Panc1 (cell line): ENCODE measurements at places on chromosomes 4 and X.

DNA sequence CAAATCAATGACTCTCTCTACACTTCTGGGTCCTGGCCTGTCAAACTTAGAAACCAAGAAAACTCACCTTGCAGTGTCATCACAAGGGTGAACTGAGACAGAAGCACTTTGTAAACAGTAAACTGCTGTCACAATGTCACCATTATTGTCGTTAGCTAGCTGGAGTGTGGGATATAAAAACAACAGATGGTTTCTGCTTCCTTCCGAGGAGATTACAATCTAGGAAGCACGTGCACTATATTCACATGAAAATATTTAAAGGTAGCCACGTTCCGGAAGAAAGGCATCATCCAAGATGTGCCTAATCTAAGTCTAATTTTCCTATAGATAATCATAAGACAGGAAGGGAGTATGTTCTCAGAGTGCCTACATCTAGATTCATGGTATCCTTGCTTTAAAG lies 64.7 kb upstream of the ACSL1 start:
- DNase-seq, result no peak

GRCh38 chrX:24023972-24024669 lies 2.9 kb downstream of the KLHL15 start:
- DNase-seq, result no peak

DNA sequence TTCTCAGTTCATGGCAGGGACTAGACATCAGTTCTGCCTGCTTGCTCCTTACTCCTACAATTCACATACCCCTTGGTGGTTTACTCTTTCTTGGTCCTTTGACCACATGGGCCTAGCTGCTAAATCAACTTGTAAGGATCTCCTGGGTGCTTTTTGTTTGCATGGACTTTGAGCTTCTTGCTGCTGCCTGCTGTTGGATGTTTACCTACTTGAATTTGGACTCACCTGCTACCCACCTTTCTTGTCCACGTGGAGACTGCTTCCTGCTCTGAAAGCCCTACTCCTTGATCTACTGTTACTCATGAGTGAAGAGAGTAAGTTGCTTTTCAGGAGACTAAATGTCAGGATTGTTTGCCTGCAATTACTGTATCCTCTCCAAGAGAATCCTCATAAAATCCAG lies 15.2 kb upstream of the ARHGAP24 start:
- DNase-seq, result no peak

DNA sequence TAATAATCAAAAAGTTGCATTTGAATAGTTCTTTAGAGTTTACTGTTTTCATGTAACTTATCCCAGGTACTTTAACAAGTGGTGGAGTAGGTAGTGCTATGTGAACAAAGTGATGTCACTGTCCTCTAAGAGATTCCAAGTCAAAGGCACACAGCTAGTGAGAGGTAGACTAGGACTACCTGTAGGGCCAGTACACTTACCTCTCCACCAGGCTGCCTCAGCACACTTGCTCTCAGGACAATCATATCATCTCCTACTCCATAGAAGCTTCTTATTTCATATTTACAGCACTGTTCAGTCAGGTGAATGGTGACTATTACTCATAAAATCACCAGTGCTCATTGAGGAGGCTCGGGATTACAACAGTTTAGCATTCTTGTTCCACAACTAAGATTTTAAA lies 173.0 kb upstream of the EMCN start:
- no peak for DNase-seq

- DNase-seq, result no peak
These were observed 145.4 kb downstream of the FNIP2 start for GRCh38 chr4:158914218-158914617.

DNA sequence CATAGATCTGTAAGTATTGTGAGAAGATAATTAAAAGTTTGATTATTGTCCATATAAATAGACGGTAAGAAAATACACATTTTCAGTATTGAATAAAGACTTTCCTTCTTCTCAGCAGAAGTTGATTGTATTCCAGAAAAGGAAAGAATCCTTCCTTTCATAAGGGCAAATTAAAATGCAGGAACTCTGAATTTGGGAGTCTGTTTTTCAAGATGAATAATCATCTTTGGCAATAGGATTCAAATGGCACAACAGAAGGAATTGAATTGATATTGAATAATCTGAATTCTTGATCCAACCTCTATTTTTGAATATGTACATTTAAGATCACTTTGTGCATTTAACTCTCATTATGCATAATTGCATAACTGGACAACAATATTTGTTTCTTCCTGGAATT lies 149.3 kb downstream of the DMD start:
- no peak for DNase-seq

- DNase-seq, result no peak
These were observed 598.2 kb upstream of the BOD1L1 start for GRCh38 chr4:14225688-14226207.

GRCh38 chr4:87542734-87543312 lies 13.6 kb upstream of the SPARCL1 start:
- DNase-seq, result no peak

GRCh38 chr4:149927514-149927913 lies 111.9 kb upstream of the IQCM start:
- DNase-seq, result no peak

DNA sequence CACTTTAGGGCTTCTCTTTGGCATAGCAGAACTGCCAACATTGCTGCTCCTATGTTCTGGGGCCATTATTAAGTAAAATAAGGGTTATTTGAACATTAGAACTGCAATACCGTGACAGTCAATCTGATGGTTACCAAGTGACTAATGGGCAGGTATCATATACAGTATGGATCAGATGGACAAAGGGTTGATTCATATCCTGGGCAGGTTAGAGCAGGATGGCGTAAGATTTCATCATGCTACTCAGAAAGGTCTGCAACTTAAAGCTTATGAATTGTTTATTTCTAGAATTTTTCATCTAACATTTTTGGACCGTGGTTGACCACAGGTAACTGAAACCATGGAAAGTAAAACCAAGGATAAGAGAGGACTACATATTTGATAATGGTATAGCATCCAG lies 40.9 kb downstream of the BRCC3 start:
- no peak for DNase-seq

DNA sequence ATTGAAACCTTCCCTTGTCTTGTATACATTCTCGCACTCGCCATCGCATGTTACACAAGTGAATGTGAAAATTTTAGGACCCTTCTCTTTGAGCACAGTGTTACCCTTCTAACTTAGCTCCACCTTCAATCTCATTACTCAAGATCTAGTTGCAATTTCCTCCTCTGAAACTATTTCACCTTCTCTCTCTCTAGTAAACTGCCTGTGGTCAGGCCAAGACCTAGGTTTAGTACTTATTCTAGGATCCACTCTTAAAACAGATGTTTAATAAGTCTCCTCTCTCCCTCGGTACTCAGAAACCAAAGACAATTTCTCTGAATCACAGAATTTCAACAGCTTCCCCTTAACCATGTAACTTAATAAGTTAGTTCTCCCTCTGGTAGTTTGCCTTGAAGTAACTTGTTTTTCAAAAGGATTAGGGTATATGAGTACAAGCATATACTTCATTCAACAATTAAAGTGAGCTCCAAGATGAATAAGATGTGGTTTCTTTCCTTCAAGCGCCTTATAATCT lies 156.0 kb downstream of the SH3KBP1 start:
- no peak for DNase-seq

- no peak for DNase-seq
These were observed 275.5 kb downstream of the PCDH10 start for GRCh38 chr4:133424605-133425004.

DNA sequence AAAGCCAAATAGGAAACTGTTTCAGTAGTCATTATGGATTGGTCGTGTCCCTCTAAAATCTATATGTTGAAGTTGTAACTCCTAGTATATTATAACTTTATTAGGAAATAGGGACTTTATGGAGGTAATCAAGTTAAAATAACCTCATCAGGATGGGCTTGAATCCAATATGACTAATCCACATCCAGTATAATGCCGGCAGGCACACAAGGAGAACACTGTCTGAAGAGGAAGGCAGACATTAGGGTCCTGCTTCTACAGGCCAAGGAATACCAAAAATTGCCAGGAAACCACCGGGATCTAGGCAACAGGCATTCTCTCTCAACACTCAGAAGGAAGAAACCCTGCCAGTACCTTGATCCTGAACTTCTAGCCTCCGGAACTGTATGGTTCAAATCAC lies 130.3 kb downstream of the ATP10D start:
- DNase-seq, result no peak

- no peak for DNase-seq
These were observed 1065.7 kb upstream of the PABPC4L start for GRCh38 chr4:135267148-135267865.

DNA sequence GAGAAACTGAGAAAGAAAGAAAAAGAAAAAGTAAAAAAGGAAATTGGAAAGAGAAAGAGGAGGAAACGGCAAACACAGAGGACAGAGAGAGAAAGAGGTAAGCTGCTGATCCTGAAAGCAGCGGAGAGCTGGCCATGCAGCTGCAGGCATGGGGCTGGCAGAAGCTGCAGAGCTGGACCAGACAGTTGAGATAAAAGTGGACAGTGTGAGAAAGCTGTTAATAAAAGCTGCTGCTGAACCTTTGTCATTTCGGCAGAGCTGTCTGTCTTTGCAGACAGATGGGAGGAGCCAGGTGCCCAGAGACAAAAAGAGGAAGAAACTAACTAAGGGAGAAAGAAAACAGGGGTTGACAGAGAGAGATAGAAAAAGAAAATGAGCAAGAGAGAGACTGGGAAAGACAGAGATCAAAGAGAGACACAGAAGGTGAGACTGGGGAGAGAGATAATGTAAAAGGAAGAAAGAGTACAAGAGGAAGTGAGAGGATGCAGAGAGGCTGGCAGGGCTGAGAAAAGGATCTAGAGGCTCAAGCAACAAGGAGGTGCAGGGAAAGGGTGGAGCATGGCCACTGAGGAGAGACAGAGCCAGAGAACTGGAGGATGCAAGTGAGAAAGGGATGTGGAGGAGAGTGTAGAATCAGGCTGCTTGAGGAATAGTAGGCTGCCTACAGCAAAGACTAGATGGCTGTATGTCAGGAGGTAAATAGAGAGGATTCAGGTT lies 376.8 kb upstream of the FGF16 start:
- DNase-seq, result no peak

DNA sequence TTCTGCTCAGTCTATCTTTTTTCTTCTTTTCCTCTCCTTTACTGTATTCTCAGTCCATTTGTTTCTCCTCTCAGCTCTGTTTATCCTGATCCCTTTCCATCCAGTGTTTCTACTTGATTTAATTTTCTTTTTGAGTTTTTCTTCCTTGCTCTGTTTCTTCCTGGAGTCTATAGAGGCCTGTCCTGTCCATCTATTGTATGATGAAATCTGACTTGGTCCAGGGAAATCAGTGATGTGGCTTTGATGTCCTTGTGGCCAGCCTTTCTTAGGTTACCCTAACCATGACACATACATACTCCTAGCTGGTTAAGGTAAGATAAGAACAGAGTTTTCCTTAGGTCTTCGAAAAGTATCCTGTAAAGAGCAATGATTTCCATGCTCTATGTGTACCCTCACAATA lies 89.3 kb upstream of the LNX1 start:
- no peak for DNase-seq

GRCh38 chrX:47707031-47707780 lies 48.2 kb upstream of the UXT start:
- DNase-seq, result no peak

DNA sequence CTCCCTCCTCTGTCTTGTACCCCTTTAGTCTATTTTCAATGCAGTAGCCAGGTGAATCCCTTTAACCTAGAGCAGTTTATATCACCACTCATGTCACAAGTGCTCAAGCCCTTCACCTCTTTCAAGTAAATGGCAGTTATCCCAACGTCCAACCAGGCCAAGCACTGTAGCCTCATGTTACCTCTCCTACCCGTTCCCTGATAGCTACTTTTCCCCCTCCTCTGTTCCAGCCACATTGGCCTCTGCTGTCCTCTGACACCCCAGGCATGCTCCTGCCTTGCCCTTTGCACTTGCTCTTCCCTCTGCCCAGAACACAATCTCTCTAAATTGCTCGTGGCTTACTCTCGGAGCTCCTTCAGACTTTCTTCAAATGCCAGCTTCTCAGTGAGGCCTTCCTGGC lies 15.2 kb downstream of the GUCY1B1 start:
- no peak for DNase-seq

DNA sequence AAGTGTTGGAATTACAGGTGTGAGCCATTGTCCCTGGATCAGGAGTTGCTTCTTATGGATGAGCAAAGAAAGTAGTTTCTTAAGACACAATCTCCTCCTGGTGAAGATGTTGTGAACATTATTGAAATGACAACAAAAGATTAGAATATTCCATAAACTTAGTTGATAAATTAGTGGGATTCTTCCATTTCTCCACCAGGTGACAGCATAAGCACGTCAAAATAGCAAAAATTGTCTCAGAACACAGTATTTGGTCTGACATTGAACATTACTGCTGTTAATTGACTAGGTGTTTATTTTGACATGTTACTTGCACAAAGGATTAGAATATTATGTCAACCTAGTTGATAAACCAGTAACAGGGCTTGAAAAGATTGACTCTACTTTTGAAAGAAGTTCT lies 21.6 kb downstream of the CLDN34 start:
- DNase-seq, result no peak

- DNase-seq, result no peak
These were observed 104.3 kb downstream of the CORIN start for GRCh38 chr4:47733302-47734175.

DNA sequence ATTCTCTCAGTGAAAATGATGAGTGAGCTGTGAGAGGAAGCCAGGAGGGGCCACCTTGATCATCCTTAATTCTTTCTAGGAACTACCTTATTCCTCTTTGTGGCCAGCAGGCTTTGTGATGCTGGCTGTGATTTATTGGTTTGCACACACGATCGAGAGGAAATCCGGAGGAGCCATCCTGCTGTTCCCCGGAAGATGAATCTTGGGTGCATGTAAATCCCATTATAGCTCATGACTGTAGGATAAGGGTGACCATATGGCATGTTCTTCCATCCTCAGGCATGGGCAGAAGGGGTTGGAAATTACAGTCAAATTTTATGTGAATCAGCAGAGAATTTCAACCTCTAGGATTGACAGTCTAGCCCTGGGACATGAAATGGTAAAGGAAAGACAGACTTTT lies 254.5 kb downstream of the UNC5C start:
- no peak for DNase-seq

- no peak for DNase-seq
These were observed 28.2 kb upstream of the ANTXR2 start for GRCh38 chr4:80101071-80101791.

DNA sequence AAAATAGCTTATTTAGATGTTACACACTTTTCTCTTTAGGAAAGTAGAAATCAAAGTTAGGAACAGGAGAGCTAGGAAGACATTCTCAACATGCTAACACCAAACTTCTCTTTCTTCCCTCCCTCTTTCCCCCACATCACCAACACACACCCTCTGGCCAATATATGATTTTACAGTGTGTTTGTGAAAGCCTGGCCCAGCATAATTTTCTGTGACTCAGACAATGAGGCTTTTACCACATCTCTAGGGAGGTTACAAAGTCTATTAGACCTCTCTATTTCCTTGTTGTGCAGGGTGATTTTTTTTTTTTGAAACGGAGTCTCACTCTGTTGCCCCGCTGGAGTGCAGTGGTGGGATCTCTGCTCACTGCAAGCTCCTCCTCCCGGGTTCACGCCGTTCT lies 189.9 kb downstream of the AASDH start:
- DNase-seq, result no peak

DNA sequence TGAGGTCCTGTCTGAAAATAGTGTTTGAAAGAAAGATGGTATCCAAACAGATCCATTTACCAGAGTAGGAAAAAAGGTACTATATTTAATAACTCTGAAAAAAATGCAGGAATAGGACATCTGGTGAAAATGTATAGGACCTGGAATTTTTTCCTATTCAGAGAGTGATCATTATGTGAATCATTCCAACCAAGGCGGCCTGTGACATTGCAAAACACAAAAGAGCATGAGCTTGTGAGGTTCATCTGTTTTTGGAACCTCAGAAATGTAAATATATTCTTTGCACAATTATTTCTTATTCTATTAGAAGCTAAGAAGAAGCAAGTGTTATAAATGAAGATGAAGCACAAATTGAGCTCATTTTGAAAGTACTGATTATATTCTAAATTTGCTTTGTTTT lies 2.0 kb downstream of the C4orf51 start:
- DNase-seq, result no peak
